ENCODE measurements at places on chromosomes 7 and 10. TPM values are rescaled to one million over a fixed set of nuclear protein-coding genes. Genes with fewer than 3 reads are reported as not detected.

DNA sequence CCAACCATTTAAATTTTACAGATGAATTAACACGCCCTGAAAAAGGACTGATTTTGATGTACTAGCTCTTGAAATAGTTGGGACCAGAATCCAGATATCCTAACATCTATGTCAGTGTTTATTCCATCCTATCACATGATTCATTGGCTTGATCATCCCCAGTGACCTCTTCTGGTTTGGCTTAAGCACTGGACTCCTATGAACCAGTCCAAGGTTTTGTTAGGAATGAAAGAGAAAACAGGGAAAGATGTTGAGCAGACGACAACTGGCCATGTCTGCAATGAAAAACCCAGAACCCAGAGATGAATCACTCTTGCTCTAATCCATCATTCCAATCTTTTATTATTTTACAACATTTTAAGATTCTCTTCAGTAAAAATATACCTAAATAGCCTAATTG is 1080.9 kb downstream of the SORCS1 start:
- no peaks in the 10 kb centered on the region for H3K36me3 ChIP-seq
- DNase-seq = no peak
- H3K27ac ChIP-seq = no peak overlapping the region
- no peak overlapping the region for H3K4me3 ChIP-seq

DNA sequence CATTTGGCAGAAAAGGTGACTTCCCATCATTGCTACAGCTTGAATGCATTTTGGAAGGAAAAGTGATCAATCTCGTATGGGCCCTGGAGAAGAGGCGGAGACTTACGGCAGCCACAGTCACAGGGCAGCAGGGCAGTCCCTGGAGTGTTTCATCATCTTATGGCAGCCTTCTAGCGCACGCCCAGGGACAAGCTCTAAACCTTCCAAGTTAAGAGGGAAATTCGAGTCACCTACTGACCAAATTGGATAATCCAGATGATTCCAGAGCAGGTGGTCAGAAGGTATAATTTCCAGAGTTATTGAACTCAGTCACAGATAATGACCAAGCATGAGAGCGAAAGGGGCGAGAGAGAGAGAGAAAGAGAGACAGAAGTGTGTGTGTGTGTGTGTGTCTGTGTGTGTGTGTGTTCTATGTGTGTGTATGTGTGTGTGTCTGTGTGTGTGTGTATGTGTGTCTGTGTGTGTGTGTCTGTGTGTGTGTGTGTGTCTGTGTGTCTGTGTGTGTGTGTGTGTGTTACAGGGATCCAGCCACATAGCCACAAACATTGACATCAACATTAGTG is 123.7 kb upstream of the ADAM12 start:
- no peak overlapping the region for H3K4me3 ChIP-seq
- DNase-seq = no peak
- no peaks in the 10 kb centered on the region for H3K27me3 ChIP-seq

GRCh38 chr7:22356010-22356691 is 803 bp downstream of the RAPGEF5 start:
- peak overlapping the region; percentile 85 for H3K27ac ChIP-seq
- no peaks in the 10 kb centered on the region for H3K36me3 ChIP-seq
- peak overlapping the region; percentile 79 for H3K4me3 ChIP-seq
- no peak for DNase-seq
- H3K27me3 ChIP-seq = no peaks in the 10 kb centered on the region

DNA sequence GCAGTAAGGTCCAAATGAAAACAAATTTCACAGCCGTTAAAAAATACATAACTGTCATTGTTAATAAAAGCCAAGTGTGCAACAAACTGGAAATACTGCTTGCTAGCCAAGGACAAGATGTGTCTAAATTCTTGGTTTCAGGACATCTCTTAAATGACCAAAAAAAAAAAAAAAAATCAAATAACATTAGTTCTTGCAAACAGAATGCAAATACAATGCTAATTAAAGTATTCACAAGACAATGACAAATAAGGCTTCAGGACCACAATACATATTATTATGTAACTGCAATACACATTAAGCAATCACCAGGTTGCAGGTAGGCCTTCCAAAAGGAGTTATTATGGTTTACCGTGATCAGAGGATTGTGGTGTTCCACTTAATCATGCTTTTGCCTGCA is 3.6 kb downstream of the ARHGAP21 start:
- no peaks in the 10 kb centered on the region for H3K4me1 ChIP-seq
- no peak overlapping the region for H3K27ac ChIP-seq
- no peaks in the 10 kb centered on the region for H3K27me3 ChIP-seq
- peak overlapping the region; percentile 69 for H3K4me3 ChIP-seq
- DNase-seq = no peak
- H3K36me3 ChIP-seq = no peaks in the 10 kb centered on the region

- H3K27ac ChIP-seq = no peak overlapping the region
- no peaks in the 10 kb centered on the region for H3K4me1 ChIP-seq
- no peak overlapping the region for H3K4me3 ChIP-seq
- H3K27me3 ChIP-seq = no peaks in the 10 kb centered on the region
- no peak for DNase-seq
Measured at GRCh38 chr7:118696879-118697278, 472.4 kb downstream of the ANKRD7 start.

DNA sequence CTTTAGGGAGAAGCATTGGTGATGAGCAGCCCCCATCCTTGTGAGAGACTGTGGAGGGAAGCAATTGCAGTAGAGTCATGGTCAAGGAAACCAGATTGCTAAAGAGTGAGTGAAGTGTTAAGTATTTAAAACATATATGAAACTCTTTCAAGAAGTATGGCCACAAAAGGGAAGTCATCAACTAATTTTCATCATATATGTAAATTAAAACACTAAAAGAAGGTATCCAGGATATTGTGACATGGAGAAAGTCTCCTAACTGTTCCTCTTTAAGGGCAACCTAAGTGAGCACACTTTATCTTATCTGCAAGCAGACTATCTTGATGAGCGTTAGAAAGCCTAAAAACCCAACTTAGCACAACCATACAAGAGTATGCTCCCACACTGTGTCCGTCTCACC is 69.7 kb downstream of the CD36 start:
- H3K27ac ChIP-seq = no peak overlapping the region
- H3K4me1 ChIP-seq = no peaks in the 10 kb centered on the region
- no peaks in the 10 kb centered on the region for H3K36me3 ChIP-seq
- H3K4me3 ChIP-seq = no peak overlapping the region
- no peaks in the 10 kb centered on the region for H3K27me3 ChIP-seq
- no peak for DNase-seq

The SLC13A1 gene
- total RNA-seq = not detected

The FFAR4 gene
- 0.33 TPM for total RNA-seq

The TMEM176B gene
- 75.5 TPM for total RNA-seq

Data from breast epithelium (tissue), 4 donors.